ENCODE measurements at places on chromosomes 7 and 10.
A peak's percentile ranks its signal among the peaks of the same experiment; 100 is the strongest.

DNA sequence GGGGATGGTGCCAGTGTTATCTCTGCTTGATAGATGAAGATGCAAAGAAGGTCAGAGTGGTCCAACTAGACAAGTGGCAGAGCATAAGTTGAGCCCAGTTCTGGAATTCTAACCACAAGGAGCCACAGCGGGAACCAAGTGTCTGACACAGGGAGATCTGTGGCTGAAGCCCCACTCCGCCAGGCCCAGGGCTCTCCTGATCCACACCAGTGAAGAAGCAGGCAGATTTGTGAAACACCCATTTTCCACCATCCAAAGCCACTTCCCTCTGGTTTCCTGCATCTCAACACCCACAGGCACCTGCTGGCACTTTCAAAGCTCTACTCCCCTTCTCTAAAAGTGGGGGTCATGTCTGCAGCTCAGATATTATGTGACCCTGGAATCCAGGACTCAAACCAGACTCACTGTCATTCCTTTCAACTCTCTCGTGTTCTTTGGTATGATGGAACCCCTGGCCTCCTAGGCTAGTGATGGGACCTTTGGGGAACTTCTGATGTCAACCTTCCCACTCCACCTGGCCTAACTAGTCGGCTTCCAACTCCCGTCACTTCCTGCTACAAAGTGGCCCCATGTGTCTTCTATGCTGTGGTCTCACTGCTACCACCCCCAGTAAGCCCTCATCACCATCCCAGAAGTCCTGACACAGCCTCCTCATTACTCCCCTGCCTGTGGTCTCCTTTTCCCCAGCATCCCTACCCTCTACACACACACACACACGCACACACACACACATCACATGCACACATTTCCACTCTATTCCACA, 177.6 kb downstream of the GRID1 start:
- no peaks in the 10 kb centered on the region for H3K36me3 ChIP-seq
- H3K4me3 ChIP-seq: no peak overlapping the region
- no peaks in the 10 kb centered on the region for H3K27me3 ChIP-seq
- no peak for DNase-seq

- no peak for DNase-seq
- H3K36me3 ChIP-seq: no peaks in the 10 kb centered on the region
- H3K4me3 ChIP-seq: no peak overlapping the region
- no peak overlapping the region for H3K27ac ChIP-seq
Observed at GRCh38 chr10:33095867-33096815, 138.1 kb upstream of the ITGB1 start.

GRCh38 chr10:112956631-112957350, 6.7 kb downstream of the TCF7L2 start:
- peaks cover 31% of the 10 kb centered on the region for H3K4me1 ChIP-seq
- no peak for DNase-seq
- peak overlapping the region; percentile 36 for H3K27ac ChIP-seq
- no peak overlapping the region for H3K4me3 ChIP-seq
- no peaks in the 10 kb centered on the region for H3K27me3 ChIP-seq
- peaks cover 33% of the 10 kb centered on the region for H3K36me3 ChIP-seq

GRCh38 chr7:82631998-82632397, 188.4 kb upstream of the CACNA2D1 start:
- H3K27me3 ChIP-seq: no peaks in the 10 kb centered on the region
- no peaks in the 10 kb centered on the region for H3K4me1 ChIP-seq
- H3K36me3 ChIP-seq: no peaks in the 10 kb centered on the region
- H3K27ac ChIP-seq: no peak overlapping the region
- DNase-seq: no peak

- H3K27me3 ChIP-seq: no peaks in the 10 kb centered on the region
- no peaks in the 10 kb centered on the region for H3K36me3 ChIP-seq
- no peak for DNase-seq
- H3K4me1 ChIP-seq: no peaks in the 10 kb centered on the region
Observed at GRCh38 chr10:3178042-3178441, 5.5 kb upstream of the PITRM1 start.

DNA sequence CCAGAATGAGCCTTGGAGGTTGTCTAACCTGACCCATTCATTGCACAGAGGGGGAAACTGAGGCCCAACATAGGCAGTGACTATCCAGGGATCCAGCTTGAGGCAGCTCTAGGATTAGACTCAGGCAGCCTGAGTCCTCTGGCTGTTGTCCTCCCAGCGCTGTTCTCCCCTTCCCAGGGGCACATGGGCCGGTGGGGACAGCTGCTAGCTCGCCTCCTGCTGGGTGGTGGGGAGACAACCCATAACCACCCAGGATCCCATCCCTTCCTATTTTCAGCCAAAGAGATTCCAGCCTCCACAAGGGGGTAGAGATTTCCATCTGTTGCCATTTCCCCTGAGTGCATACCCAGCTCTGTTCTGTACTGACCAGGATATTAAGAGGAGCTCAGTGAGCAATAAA, 145.1 kb upstream of the GPR26 start:
- no peak overlapping the region for H3K4me3 ChIP-seq
- no peak overlapping the region for H3K27ac ChIP-seq
- no peak for DNase-seq
- no peaks in the 10 kb centered on the region for H3K27me3 ChIP-seq

DNA sequence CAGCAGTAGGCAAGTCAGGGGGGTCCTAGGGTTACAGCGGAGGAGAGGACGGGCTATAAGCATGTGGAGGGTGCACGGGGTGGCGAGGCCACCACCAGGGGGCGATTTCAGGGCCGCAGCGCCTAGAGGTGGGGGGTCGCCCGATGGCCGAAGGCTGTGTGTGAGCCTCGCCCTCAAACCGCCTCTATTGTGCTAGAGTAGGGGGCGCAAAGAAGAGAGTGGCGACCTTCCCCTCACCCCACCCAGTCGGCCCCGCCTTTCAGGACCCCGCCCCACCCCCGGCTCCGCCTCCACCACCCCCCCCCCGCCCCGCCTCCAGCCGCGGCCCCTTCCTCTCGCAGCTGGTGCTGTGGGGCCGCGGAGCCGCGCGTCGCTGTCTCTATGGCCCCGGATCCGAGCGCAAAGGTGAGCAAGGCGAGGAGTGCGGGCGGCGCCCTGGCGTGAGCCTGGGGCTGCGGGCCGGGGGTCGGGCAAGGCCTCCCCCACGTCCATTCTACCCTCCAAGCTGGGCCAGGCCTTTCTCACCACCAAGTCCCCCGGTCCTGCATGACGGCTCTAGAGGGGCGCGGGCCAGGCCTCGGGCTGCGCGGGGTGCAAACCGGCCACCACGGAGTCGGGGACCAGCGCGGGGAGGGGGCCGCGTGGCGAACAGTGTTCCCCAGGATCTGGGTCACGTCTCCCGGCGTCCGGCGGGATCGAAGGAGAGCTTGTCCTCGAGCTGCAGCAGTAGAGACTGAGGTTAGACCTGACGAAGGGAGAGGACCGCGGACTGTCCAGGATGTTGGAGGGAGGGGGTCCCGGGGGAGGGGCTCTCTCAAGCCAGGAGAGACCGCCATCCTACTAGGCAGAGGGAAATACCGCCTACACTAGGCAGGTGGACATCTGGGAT, at the start of gene SEMA4G:
TSS of gene SEMA4G (plus strand) at position 318 of the 889 bp plus-strand sequence. CDS start 3,409 bp downstream, outside the sequence.
- peaks cover 27% of the 10 kb centered on the region for H3K36me3 ChIP-seq
- no peaks in the 10 kb centered on the region for H3K27me3 ChIP-seq
- H3K27ac ChIP-seq: no peak within 1 kb of the TSS
- peak within 1 kb of the TSS; percentile 47 for H3K4me3 ChIP-seq

- no peak for DNase-seq
- H3K27ac ChIP-seq: no peak overlapping the region
- H3K4me3 ChIP-seq: no peak overlapping the region
- no peaks in the 10 kb centered on the region for H3K27me3 ChIP-seq
- H3K36me3 ChIP-seq: no peaks in the 10 kb centered on the region
Observed at GRCh38 chr7:64881461-64882287, 21.4 kb upstream of the ZNF273 start.

DNA sequence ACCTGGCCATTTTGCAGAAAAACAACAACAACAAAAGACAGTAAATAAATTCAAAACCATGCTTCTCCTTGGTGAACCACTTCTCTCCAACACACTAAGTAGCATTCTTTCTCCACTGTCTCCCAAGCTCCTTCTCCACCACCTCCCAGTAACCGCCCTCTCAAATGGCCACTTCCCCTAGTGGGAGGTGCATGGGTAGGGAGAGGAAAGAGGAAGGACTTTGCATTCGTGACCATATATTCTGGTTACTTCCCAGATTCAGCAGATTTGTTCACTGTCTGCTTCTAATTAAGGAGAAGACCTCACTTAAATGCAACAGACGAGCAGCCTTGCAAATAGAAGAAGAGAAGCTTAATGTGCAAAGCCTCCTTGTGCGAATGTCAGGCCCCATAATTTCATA, 166.8 kb downstream of the SORCS1 start:
- no peak overlapping the region for H3K4me3 ChIP-seq
- no peak overlapping the region for H3K27ac ChIP-seq
- no peaks in the 10 kb centered on the region for H3K4me1 ChIP-seq
- no peak for DNase-seq
- H3K27me3 ChIP-seq: no peaks in the 10 kb centered on the region

DNA sequence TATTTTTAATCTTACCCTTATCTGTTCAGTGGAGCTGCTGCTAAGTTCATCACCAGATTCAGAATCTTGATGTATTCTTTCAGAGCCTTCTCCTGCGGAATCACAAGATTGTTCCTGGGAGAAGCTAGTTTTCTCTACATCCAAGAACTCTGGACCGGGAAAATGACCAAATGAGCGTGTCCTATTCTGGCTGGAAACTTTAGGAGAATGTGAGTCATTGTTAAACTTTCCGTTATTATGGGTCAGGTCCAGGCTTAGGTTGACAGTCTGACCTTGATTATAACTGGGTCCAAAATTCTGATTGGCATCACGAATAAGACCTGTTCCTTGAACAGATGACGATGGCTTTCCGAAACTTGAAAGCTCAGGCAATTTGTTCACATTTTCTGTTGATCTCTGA, 20.5 kb downstream of the ARHGAP12 start:
- no peaks in the 10 kb centered on the region for H3K27me3 ChIP-seq
- H3K27ac ChIP-seq: no peak overlapping the region
- no peaks in the 10 kb centered on the region for H3K4me1 ChIP-seq
- DNase-seq: no peak
- no peak overlapping the region for H3K4me3 ChIP-seq
- peaks cover 64% of the 10 kb centered on the region for H3K36me3 ChIP-seq

- no peak overlapping the region for H3K4me3 ChIP-seq
- H3K36me3 ChIP-seq: no peaks in the 10 kb centered on the region
- H3K4me1 ChIP-seq: no peaks in the 10 kb centered on the region
- no peak overlapping the region for H3K27ac ChIP-seq
- DNase-seq: no peak
Observed at GRCh38 chr10:111548084-111548726, 471.4 kb downstream of the ADRA2A start.

DNA sequence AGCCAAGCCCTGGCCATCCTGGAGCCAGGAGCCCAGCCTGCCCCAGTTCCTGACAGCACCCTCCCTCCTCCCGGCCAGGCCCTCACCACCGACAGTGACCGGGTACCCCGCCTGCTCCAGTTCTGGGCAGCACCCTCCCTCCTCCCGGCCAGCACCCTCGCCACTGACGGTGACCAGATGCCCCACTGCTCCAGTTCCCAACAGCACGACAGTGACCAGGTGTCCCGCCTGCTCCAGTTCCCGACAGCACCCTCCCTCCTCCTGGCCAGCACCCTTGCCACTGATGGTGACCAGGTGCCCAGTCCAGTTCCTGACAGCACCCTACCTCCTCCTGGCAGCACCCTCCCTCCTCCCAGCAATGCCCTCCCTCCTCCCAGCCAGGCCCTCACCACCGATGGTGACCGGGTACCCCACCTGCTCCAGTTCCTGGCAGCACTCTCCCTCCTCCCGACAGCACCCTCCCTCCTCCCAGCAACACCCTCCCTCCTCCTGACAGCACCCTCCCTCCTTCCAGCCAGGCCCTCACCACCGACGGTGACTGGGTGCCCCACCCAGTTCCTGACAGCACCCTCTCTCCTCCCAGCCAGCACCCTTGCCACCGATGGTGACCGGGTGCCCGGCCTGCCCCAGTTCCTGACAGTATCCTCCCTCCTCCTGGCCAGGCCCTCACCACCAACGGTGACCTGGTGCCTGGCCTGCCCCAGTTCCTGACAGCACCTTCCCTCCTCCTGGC, 40.3 kb downstream of the VIPR2 start:
- H3K27me3 ChIP-seq: no peaks in the 10 kb centered on the region
- no peak for DNase-seq
- H3K4me3 ChIP-seq: no peak overlapping the region
- H3K27ac ChIP-seq: no peak overlapping the region
- H3K4me1 ChIP-seq: peaks cover 20% of the 10 kb centered on the region

DNA sequence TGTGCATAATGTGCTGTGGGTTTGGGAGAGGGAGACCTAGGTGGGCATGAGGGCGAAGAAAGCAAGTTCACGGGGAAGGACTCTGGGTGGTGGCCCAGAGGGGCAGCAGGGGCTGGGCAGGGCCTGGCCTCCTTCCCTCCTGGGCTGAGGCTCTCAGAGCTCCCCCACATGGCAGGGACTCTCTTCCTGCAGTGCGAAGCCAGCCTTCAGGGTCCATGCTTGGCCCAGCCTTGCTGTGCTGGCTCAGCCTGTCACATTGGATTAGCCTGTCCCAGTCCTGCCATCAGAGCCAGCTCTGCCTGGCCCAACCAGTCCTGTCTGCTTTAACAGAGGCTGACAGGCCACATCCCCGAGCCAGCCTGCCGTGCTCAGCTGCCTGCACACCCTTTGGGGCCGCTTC, 20.4 kb upstream of the ZNF488 start:
- peaks cover 1% of the 10 kb centered on the region for H3K36me3 ChIP-seq
- no peak overlapping the region for H3K27ac ChIP-seq
- no peaks in the 10 kb centered on the region for H3K27me3 ChIP-seq
- H3K4me1 ChIP-seq: peaks cover 26% of the 10 kb centered on the region
- no peak for DNase-seq

- peaks cover 5% of the 10 kb centered on the region for H3K4me1 ChIP-seq
- no peak for DNase-seq
- no peaks in the 10 kb centered on the region for H3K36me3 ChIP-seq
Observed at GRCh38 chr7:127761196-127761595, 109.2 kb downstream of the SND1 start.

GRCh38 chr10:70492786-70493659, 14.5 kb downstream of the PALD1 start:
- H3K4me3 ChIP-seq: no peak overlapping the region
- H3K4me1 ChIP-seq: peaks cover 14% of the 10 kb centered on the region
- H3K36me3 ChIP-seq: no peaks in the 10 kb centered on the region
- H3K27me3 ChIP-seq: no peaks in the 10 kb centered on the region
- no peak for DNase-seq
- no peak overlapping the region for H3K27ac ChIP-seq

DNA sequence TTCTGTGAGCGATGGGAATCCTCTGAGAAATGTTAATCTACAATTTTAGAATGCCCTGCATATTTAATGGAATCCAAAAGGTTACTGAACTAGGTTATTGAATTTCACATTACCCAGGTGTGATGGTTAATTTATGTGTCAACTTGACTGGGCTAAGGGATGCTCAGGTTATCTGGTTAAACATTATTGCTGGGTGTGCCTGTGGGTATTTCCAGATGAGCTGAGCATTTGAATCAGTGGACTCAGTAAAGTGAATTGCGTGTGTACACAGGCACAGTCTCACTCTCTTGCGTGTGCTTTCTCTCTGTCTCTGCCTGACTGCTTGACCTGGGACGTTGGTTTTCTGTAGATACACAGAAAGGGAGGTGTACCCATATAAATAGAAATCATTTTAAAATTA, 21.7 kb downstream of the RNF32 start:
- no peaks in the 10 kb centered on the region for H3K27me3 ChIP-seq
- no peaks in the 10 kb centered on the region for H3K36me3 ChIP-seq
- DNase-seq: no peak
- H3K27ac ChIP-seq: no peak overlapping the region
- no peak overlapping the region for H3K4me3 ChIP-seq

All from neuronal stem cell (in vitro differentiated cells).